ENCODE measurements at places on chromosomes 5 and 9.
A peak's percentile ranks its signal among the peaks of the same experiment; 100 is the strongest.

DNA sequence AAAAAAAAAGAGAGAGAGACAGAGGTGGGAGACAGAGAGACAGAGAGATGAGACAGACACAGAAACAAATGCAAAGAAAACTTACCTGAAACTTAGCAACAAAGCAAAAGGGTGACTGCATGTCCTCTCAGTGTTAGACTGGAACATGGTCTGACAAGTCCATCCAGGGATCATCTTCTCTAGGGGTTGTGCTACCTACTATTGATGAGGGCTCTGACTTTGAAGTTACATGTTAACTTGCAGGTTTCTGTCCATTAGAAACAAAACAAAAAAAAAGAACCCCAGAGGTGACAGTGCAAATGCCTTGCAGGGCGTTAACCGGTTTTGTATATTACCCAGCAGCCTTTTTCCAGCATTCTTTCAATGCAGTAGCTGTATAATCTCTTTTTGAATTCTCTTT is 13.6 kb upstream of the SPARC start:
- DNase-seq = no peak

DNA sequence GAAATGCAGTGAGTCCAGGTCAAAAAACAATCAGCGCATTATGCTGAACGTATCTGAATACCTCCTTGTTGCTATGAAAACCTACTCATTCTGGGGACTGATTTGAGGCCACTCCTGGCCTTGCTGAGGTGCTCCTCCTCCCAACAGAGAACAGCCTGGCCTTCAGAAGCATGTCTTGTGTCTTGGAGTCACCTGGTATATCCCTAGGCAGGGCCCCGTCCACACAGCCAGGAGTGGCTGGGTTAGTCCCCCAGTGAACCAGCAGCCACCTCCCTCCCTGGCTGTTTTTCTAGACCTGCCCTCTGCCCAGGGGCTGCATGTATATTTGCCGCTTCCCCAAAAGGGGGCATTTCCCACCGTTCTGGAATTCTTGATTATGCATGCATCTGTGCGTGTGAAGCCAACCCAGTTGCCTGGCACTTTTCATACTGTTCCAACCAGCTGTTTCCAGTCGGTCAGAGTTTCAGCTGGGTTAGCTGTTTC is 99.2 kb upstream of the SPATA31C2 start:
- DNase-seq = no peak

- no peak for DNase-seq
Observed at GRCh38 chr5:2493356-2493755, 258.1 kb downstream of the IRX2 start.

GRCh38 chr9:130060296-130060695 is 6.6 kb downstream of the GPR107 start:
- no peak for DNase-seq

DNA sequence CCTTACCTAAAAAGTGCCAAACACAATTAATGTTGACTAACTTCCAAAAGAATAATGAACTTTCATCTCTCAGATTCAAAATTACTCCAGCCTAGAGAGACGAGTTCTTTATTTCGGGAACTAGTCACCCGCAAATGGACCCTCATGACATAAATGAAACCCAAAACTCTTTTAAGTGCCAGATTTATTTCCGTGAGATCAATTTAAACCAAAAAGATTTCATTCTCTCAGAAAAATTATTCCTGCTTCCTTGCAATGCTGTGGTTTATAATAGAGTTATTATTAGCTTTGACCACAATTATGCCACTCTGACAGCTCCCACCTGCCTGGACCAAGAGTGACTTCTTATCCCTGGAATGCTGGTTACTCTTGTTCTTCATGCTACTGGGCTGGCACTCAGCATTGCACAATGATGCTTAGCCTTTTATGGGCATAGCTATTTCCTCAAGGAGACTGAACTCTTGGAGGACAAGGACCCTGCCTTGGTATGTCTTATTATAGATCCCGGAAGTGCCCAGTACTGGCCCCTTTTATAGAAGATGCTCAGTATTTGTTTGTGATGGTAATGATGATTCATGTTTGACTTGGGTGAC is 183.5 kb downstream of the SNX18 start:
- no peak for DNase-seq

- DNase-seq = no peak
Observed at GRCh38 chr9:2727966-2728613, 10.8 kb downstream of the KCNV2 start.

GRCh38 chr5:9922719-9923118 is 292.6 kb upstream of the TAS2R1 start:
- no peak for DNase-seq

DNA sequence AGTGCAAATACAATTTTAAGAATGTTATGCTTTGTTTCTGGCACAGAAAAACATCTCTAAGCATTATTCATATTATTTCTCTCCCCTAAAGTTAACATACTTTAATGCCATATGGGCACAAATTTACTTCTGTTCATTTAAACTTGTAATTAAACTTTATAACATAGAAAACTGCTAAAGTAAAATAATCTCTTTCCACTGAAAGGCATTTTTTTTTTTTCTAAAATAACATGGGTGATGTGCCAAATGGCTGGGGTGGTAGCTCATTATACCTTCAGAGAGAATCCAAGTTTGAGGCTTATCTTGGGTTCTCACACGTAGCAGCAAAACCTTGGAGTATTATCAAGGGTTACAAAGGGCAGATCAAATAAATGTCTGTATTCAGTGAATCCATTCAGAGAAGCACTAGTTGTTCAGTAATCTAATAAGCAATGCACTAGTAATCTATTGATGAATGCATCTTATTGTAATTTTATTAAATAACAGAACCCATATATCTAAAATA is 257.6 kb upstream of the POU5F2 start:
- no peak for DNase-seq

DNA sequence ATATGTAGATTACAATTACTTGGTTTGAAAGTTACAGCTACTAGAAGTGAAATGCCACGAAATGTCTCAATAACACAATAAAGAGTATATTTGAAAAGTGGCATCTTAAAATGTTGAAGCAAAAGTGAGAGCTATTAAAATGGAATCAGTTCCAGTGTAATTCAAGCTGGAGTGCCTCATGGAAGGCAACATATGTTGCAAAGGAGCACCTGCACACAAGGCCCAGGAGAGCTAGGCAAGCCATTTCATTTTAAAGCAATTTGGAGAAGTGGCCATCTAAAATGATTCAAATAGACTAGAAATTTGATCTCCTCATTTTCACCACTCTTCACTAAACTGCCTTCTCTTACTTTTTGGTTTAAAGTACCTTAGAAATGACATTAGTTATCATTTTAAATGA is 167.8 kb downstream of the GABRB2 start:
- DNase-seq = no peak

DNA sequence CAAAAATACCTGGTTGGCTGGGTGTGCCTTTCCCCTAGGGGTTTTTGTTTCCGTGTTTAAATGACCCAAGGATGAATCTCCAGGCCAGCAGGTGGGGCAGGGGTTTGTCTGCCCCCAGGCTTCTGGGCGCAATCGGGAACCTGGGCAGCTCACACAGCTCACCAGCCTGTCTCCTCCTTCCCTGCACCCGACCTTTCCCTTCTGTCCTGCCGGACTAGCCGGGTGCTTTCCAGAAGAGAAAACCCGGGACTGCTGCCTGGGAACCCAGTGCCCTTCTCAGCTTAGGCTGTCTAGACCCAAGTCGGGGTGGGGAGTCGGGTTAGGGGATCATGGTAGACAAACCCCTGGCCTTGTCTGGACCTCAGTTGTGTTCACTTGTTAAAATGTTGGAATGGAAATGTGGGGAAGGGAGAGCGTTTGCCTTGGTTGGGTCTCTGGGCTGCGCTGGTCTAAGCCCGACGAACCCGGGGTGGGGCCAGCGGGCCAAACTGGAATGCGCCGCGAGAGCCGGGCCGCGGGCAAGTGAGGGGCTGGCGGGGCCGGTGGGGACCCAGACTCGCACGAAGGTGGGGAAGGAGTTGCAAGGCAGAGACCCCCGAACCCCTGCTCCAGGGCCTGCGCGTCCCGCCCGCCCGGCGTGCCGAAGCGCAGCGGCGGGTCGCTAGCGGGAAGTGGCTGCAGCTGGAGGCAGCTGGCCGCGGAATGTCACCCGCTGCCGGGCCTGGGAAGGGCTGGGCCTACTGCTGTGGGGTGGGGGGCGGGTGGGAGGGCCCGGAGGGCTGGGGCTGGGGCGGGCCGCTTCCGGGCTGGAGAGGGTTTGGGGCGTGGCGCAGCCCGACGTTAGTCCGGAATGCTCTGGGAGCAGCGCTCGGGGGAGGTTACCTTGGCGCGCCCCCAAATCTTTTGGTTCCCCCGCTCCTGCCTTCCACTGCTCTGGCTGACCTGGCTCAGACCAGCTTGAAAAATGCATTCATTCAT is 84.6 kb downstream of the DAB2IP start:
- peak; percentile 11 for DNase-seq

DNA sequence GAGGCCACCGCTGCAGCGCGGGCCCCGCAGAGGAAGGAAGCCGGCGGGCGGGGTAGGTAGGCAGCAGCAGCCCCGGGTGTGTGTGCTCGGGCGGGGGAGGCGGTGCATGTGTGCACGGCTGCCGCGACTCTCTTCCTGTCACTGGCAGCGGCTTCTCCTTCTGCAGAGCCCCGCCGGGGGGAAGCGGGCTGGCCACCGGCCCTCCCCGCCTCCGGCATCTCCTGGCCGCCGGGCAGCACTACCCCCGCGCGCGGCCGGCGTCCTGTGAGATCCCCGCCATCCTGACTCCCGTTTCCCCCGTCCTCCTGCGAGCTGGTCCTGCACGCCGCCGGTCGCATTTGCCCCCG is 315 bp downstream of the PIK3R1 start:
- no peak for DNase-seq

- DNase-seq = peak; percentile 51
Observed at GRCh38 chr5:78527054-78527859, 121.3 kb downstream of the LHFPL2 start.

GRCh38 chr5:164577742-164578141 is 1072.3 kb downstream of the MAT2B start:
- DNase-seq = no peak

DNA sequence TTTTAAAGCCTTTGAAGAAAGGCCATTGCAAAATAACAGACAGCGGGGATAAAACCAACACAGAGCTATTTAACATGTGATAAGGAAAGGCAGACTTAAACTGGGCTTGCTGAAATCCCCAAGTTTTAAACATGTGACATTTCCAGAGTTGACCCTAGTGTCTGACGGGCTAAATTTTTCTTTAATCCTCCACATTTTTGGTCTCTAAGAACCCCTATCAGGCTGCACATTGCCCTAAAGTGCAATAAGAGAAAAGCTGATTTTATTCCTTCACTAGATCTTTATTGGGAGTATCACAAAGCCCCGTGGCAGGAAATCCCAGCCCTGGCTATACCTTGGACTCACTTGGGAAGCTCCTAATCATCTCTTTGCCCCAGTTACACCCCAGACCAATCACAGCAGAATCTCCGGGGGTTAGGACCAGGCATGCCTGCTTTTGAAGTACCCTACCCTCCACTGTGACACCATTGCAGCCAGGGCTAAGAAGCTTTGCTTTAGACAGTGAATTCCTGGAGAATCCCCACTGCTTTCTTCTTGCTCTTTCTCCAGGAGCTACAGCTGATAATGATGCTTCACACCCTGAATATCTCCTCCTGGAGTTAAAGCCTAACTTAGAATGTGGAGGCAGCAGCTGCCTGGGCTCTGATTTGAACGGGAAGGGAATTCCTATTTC is 20.1 kb upstream of the COL15A1 start:
- DNase-seq = no peak

- no peak for DNase-seq
Observed at GRCh38 chr5:16855485-16855884, 80.6 kb downstream of the MYO10 start.

- no peak for DNase-seq
Observed at GRCh38 chr5:139924294-139925215, 118.5 kb downstream of the NRG2 start.

All from hematopoietic multipotent progenitor cell (in vitro differentiated cells).